Fibroblast of skin of right quadriceps (primary cell): ENCODE measurements at places on chromosomes 3 and 15.

DNA sequence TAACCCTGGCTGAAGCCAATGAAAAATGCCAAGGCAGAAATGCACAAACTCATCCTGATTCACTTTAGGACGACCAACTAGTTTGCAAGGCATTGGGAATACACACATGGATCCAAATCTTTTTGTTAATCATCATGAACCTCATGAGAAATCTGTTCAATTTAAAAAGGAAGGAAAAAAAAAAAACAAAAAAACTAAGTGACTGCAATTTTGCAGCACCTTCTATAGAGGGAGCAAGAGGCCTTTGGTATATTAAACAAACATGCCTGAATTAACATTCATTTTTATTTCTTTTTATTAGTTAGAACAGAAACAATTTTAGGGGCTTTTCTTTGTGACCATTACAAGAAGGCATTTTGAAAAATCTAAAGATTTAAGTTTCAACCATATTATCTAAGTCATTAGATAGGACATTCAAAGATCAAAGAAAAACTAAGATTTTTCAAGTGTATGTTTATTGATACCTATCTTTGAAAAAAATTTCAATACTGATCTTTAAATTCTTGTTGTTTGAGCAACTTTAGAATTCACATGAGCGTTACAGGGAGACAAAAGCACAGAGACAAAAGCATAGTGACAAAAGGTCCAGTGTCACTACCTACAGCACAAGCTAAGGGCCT, 182.4 kb downstream of the CBLB start:
- peak; percentile 28 for DNase-seq

- DNase-seq = peak; percentile 1
These were observed 104.3 kb upstream of the MEIS2 start for GRCh38 chr15:37204692-37205091.

- no peak for DNase-seq
These were observed 23.9 kb downstream of the ALDH1L1 start for GRCh38 chr3:126156468-126156867.

- DNase-seq = peak; percentile 68
These were observed 20.2 kb downstream of the CGGBP1 start for GRCh38 chr3:88038566-88038965.

GRCh38 chr3:197836244-197836643, 45.2 kb downstream of the LRCH3 start:
- DNase-seq = no peak

DNA sequence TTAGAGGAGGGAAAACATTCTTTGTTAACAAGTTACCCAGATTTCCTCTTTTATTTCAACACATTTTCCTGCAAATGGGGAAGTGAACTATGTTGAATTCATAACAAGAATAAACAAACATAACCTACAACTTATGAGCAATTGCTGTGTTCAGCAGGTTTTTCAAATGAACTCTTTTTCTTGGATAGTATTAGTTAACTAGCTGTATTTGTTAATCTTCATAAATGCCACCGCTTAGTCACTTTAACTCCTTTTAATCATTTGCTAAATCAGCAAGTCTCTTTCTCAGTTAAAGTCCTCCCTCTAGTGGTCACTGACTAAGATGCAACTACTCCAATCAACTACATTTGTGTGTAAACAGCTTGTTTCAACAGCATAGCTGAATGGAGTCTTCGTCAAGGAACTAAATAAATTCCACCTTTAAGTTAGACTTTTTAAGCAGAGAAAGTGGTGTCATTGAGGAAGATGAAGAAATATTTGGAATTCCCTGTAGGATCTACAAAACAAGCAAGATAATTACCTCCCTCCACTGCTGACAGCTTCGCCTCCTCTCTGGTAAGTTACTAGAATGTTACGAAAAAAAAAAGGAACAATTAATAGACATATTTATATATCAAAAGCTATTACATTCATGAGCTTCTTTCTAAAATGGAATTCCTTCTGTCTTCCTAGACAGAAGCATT, 1122.0 kb downstream of the ROBO1 start:
- peak; percentile 75 for DNase-seq

GRCh38 chr3:13785351-13785750, 94.5 kb downstream of the WNT7A start:
- no peak for DNase-seq

GRCh38 chr15:50180091-50180490, 1.9 kb upstream of the SLC27A2 start:
- no peak for DNase-seq

DNA sequence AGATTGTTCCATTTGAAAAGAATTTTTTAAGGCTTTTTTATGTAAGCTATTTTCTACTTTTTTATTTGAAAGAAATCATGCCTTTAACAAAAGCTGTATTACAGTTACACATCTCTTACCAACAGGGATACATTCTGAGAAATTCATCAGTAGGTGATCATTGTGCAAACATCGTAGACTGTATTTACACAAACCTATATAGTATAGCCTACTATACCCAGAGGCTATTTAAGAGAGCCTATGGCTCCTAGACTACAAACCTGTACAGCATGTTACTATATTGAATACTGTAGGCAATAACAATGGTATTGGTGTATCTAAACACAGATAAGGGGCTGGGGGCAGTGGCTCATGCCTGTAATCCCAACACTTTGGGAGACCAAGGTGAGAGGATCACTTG, 43.1 kb downstream of the PEAK1 start:
- DNase-seq = no peak

DNA sequence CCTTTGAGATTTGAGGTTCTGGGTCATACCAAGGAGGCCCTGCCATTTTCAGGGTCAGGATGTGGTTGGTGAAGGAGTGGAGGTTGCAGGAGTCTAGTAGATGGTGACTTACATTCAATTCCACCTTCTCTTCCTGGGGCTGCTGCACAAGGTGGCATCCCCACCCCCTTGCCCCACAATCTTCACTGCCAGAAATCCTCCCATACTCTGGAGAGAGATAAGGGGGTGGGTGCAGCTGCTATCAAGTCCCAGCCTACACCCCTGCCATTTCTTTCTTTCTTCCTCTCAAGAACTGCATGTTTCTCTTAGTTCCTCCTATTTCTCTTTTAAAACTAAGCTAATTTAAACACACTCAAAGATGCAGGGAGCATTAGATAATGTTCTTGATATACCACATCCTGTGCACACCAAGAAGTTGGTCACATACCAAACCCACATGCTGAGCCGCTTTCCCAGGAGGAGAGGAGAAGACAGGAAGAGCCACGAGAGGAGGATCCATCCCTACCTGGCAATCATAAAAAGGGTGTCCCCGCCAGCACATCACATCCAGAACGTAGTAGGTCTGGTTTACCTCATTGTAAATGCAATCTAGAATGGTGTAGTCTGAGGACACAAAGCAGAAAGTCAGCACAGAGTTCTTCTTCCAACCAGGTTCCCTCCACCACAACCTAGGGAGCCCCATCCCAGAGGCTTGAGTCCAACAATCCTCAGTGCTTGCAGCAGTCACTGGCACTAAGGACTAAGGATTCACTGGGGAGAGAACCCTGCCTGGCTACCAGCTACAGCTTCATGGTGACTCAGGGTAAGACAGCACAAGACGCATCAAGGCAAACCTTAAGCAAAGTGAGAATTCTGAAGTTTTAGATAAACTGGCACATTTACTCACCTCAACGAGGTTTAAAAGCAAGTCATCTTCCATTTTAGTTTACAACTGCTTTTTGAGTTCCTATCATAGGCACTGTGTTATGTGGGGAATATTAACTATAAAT, 18.5 kb downstream of the SNUPN start:
- DNase-seq = peak; percentile 42
